ENCODE measurements at places on chromosomes 4 and X.

DNA sequence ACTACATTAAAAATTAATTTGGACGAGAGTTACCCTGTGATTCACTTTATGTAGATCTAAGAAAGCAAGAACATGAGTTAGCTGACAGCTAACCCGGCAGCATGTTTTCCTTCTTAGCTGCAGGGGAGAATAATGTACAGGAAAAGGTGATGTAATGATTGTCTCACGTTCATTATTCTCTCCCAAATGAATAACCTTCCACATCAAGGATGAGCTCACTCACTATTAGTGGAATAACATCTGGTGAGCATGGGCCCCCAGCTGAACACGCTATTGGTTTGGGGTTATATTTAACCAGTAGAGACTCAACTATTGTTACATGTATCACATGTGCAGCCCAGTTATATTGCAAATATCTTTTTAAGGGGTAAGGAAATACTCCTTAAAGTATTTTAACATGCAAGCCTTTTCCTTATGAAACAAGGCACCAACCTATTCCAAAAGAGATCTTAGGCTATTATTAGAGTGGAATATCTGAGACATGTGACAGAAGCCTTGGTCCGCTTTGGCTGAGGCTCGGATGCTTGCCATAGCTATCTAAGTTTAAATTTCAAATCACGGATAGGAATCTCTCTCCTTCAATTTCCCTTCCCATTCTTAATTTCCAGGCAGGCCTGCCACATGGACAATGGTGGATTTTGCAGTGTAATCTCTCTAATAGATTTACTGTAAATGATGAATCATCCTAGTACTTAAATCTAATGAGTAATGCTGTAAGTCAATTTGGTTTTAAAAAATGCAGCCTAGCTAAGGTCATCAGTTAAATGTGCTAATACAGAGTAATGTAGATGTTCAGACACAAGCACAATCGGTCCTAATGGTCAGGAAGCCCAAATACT, 99.0 kb upstream of the OTUD4 start:
- no peak for DNase-seq

- DNase-seq, result no peak
These were observed 62.6 kb downstream of the FRAS1 start for GRCh38 chr4:78119698-78120097.

- DNase-seq, result no peak
These were observed 277.6 kb downstream of the GASK1B start for GRCh38 chr4:157895205-157895604.

GRCh38 chr4:1602655-1603412, 81.3 kb downstream of the FAM53A start:
- no peak for DNase-seq

DNA sequence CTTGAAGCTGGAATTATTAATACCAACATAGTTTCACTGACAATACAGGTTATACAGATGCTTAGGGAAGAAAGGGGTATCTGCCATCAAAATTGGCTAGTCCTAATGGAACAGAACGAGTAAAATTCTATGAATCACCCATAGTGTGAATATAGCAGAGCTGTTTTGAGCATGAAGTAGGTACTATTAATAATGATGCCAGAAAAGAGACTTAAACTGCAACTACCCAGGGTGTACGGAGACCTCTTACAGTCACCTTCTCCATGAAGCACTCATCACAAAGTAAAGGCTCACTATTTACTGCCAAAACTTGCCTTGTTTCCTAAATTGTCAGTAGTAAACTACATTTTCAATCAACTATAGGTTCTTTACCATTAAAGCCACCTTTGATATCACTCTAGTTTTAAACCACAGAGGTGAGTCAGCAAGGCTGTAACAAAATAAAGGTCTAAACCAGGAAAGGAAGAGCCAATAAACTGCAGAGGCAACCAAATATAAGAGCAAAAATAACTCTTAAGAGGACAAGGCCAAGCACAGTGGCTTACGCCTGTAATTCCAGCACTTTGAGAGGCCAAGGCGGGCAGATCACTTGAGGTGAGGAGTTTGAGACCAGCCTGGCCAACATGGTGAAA, 114.4 kb downstream of the FRYL start:
- DNase-seq, result peak; percentile 2

GRCh38 chr4:1500966-1501753, 94.9 kb upstream of the NKX1-1 start:
- no peak for DNase-seq

DNA sequence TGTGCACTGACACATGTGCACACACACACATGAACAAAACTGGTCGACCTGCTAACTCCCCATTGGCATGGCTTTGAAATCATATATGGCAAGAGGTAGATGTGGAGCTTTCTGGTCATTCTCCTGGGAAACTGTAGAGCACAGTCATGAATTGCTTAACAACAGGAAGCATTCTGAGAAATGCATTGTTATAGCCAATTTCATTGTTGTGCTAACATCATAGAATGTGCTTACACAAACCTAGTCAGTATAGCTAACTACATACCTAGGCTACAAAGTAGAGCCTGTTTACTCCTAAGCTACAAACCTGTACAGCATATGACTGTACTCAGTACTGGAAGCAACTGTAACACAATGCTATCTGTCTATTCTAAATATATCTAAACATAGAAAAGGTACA, 134.2 kb upstream of the SH3RF1 start:
- DNase-seq, result no peak
